ENCODE measurements at places on chromosomes 2 and 18. TPM values are rescaled to one million over a fixed set of nuclear protein-coding genes. Genes with fewer than 3 reads are reported as not detected.

- H3K27ac ChIP-seq: no peak overlapping the region
- no peaks in the 10 kb centered on the region for H3K27me3 ChIP-seq
- H3K4me1 ChIP-seq: no peaks in the 10 kb centered on the region
- H3K36me3 ChIP-seq: no peaks in the 10 kb centered on the region
- no peak for DNase-seq
- no peak overlapping the region for H3K4me3 ChIP-seq
Measured at GRCh38 chr18:57908092-57908491, 105.0 kb upstream of the ATP8B1 start.

- H3K27me3 ChIP-seq: no peaks in the 10 kb centered on the region
- no peak for DNase-seq
- no peaks in the 10 kb centered on the region for H3K36me3 ChIP-seq
Measured at GRCh38 chr2:174931724-174932123, 73.5 kb downstream of the CHN1 start.

The AMER3 gene
- not detected for total RNA-seq

- H3K27ac ChIP-seq: no peak overlapping the region
- H3K36me3 ChIP-seq: no peaks in the 10 kb centered on the region
- DNase-seq: no peak
- H3K4me3 ChIP-seq: no peak overlapping the region
Measured at GRCh38 chr2:107807988-107808387, 18.7 kb upstream of the RGPD4 start.

The SMAD2 gene
- 353 TPM for total RNA-seq

DNA sequence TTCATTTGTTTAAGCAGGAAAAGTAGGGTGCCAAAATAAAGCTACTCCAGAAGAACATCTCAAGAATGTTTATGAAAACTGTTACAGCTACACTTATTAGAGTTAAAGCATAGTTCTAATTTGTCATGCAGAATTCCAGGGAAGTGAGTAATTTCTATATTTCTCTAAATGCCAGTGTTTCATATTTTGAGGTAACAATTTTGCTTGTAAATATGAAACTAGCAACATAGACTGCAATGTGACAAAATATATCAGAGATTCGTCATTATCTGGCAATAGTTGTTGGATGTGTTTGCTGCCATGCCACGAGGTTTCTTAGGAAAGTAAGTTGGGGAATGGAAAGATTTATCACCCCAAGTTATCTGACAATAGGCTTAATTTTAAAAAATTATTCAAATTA, 424.1 kb upstream of the ZEB2 start:
- no peak for DNase-seq
- H3K36me3 ChIP-seq: no peaks in the 10 kb centered on the region
- no peak overlapping the region for H3K27ac ChIP-seq
- H3K4me1 ChIP-seq: no peaks in the 10 kb centered on the region
- H3K4me3 ChIP-seq: no peak overlapping the region

The C18orf54 gene
- 10.9 TPM for total RNA-seq

GRCh38 chr2:222973733-222974132, 78.3 kb upstream of the KCNE4 start:
- H3K36me3 ChIP-seq: no peaks in the 10 kb centered on the region
- H3K4me3 ChIP-seq: no peak overlapping the region
- DNase-seq: no peak
- no peaks in the 10 kb centered on the region for H3K4me1 ChIP-seq
- H3K27me3 ChIP-seq: peaks cover 5% of the 10 kb centered on the region

- no peaks in the 10 kb centered on the region for H3K4me1 ChIP-seq
- no peak for DNase-seq
- H3K27ac ChIP-seq: no peak overlapping the region
- H3K27me3 ChIP-seq: no peaks in the 10 kb centered on the region
- no peaks in the 10 kb centered on the region for H3K36me3 ChIP-seq
Measured at GRCh38 chr18:77777163-77777562, 527.5 kb downstream of the GALR1 start.

The GCG gene
- total RNA-seq: not detected

DNA sequence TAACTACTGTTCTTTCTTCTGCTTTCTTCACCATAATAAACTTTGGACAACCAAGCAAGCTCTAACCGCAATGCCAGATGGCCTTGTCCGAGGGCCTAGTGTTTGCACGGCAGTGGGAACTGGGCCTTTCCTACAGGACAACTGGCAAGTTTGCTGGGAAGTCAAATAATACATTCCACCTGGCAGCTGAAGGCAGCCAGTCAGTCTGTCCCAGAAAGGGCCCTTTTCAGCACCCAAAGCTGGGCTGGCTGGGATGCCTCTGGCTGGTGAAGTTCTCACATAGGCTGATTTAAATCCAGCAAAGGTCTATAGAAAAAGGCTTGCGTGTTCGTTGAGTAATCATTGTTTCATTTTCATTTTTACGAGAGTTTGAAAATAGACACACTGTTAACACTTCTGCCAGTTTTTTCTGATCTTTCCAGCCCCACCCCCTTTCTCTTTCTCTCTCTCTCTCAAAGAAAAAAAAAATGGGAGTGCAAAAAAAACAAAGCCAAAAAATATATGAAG, 110.0 kb upstream of the EPAS1 start:
- H3K4me1 ChIP-seq: peaks cover 17% of the 10 kb centered on the region
- H3K27ac ChIP-seq: peak overlapping the region; percentile 87
- peaks cover 3% of the 10 kb centered on the region for H3K36me3 ChIP-seq
- H3K27me3 ChIP-seq: no peaks in the 10 kb centered on the region
- H3K4me3 ChIP-seq: peak overlapping the region; percentile 50
- peak; percentile 26 for DNase-seq

The UGP2 gene
- total RNA-seq: 90.8 TPM

The FHOD3 gene
- total RNA-seq: not detected

DNA sequence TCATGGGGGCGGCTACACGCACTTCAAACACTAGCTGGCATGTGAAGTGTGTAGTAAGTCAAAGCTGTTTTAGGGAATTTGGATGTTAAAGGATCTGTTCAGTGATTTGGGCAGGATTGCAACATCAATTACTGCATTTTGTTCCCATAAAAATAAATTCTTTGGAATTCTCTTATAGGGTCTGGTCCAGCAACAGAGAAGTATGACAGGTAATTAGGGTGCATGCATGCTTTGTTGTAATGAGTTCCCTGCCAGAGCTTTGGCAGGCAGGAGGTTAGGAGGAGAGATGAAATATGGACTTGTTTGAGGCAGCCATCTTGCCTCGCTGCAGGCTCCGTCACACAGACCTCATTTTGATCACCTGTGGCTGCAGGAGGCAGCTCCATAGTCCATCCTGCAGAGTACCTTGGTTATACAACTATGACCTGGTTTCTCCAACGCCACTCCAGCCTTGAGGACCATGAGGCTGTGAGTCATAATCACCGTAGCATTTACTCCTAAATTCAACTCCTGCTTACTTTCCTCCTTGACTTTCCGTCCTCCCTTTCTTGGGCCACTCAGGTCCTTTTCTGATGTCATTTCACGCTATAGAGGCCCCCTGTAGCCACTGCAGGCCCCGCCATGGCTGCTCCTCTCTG, 26.5 kb upstream of the EML4 start:
- peaks cover 5% of the 10 kb centered on the region for H3K27me3 ChIP-seq
- peaks cover 31% of the 10 kb centered on the region for H3K4me1 ChIP-seq
- no peaks in the 10 kb centered on the region for H3K36me3 ChIP-seq
- H3K27ac ChIP-seq: no peak overlapping the region
- no peak overlapping the region for H3K4me3 ChIP-seq

The GPR45 gene
- total RNA-seq: not detected

The CHRNA1 gene
- not detected for total RNA-seq

DNA sequence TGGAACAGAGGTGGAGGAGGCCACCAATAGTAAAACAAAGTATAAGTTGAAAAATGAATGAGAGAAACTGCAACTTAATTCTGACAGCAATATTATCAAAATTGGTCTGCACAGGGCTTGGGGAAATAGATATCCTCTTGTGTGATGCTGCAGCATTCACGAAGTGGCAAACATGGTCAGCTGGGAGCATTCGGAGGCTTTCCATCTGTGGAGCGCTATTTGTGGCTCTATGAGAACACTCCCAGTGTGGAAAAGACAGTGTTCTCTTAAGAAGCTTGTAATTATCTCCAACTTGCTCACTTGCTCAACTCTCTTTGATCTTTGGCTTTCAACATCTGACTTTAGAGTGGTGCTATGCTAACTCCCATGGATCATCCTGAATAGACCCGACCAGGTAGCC, 3.1 kb upstream of the FLACC1 start:
- H3K36me3 ChIP-seq: peaks cover 43% of the 10 kb centered on the region
- no peak for DNase-seq
- H3K4me1 ChIP-seq: peaks cover 36% of the 10 kb centered on the region
- H3K4me3 ChIP-seq: no peak overlapping the region
- H3K27ac ChIP-seq: no peak overlapping the region
- no peaks in the 10 kb centered on the region for H3K27me3 ChIP-seq

DNA sequence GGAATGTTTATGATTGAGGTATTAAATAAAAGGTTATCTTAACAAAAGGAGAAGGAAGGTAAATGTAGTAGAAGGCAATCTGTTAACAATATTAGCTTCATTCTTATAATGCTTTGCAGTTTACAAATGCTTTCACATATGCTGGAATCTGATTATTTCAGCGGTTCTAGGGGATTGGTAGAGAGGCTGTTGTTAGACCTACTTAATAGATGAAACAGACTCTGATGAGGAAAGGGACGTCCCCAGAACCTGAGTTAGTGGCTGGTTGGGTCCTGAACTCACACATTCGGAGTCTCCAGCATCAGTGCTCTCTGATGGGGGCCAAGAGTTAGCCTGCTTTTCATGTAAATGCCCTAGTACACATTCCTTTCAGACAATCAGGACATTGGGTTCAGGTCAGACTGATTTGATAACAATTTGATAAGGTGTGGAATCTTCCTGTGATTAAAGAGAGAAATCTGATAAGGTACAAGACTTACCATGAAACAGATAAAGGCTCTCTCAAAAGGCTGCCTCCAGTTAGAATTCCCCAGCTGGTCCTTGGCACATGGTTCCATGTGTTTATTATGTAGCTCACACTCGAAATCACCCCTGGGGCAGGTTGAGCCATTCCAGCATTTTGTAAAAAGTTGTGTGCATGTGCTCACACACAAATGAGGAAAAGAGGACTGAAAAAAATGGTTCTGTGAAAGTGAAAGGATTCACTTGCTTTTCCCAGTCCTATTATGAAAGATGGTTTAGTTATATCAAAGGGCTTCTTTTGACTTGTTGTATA, 103.1 kb downstream of the GPD2 start:
- H3K36me3 ChIP-seq: peaks cover 17% of the 10 kb centered on the region
- no peaks in the 10 kb centered on the region for H3K27me3 ChIP-seq
- no peak overlapping the region for H3K27ac ChIP-seq
- DNase-seq: no peak

The USP34 gene
- total RNA-seq: 89.3 TPM

- no peak overlapping the region for H3K4me3 ChIP-seq
- H3K4me1 ChIP-seq: peaks cover 31% of the 10 kb centered on the region
- no peaks in the 10 kb centered on the region for H3K27me3 ChIP-seq
- DNase-seq: no peak
- peaks cover 66% of the 10 kb centered on the region for H3K36me3 ChIP-seq
- H3K27ac ChIP-seq: peak overlapping the region; percentile 62
Measured at GRCh38 chr2:159875083-159875482, 77.1 kb upstream of the CD302 start.

GRCh38 chr18:51363384-51363783, 165.9 kb upstream of the MEX3C start:
- H3K4me1 ChIP-seq: peaks cover 15% of the 10 kb centered on the region
- DNase-seq: no peak
- H3K27ac ChIP-seq: no peak overlapping the region
- H3K36me3 ChIP-seq: no peaks in the 10 kb centered on the region
- H3K4me3 ChIP-seq: no peak overlapping the region

The ALK gene
- not detected for total RNA-seq

The RAX gene
- 0.32 TPM for total RNA-seq

The SLC14A1 gene
- 6.0 TPM for total RNA-seq

DNA sequence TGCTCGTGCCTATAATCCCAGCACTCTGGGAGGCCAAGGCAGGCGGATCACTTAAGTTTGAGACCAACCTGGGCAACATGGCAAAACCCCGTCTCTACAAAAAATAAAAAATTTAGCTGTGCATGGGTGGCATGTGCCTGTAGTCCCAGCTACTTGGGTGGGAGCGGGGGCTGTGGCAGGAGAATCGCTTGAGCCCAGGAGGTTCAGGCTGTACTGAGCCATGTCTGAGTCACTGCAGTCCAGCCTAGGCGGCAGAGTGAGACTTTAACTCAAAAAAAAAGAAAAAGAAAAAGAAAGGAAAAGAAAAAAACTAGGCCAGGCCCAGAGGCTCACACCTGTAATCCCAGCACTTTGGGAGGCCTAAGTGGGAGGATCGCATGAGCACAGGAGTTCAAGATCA, 30.8 kb downstream of the TWSG1 start:
- H3K4me3 ChIP-seq: no peak overlapping the region
- H3K27me3 ChIP-seq: no peaks in the 10 kb centered on the region
- peaks cover 14% of the 10 kb centered on the region for H3K36me3 ChIP-seq
- DNase-seq: no peak
- no peaks in the 10 kb centered on the region for H3K4me1 ChIP-seq

GRCh38 chr2:219661197-219661954, 33.9 kb downstream of the SLC4A3 start:
- H3K27ac ChIP-seq: no peak overlapping the region
- peaks cover 16% of the 10 kb centered on the region for H3K27me3 ChIP-seq
- H3K36me3 ChIP-seq: no peaks in the 10 kb centered on the region

GRCh38 chr2:84494070-84494469, 22.2 kb upstream of the DNAH6 start:
- H3K27ac ChIP-seq: no peak overlapping the region
- DNase-seq: no peak
- H3K36me3 ChIP-seq: no peaks in the 10 kb centered on the region
- H3K4me3 ChIP-seq: no peak overlapping the region
- H3K4me1 ChIP-seq: peaks cover 6% of the 10 kb centered on the region
- H3K27me3 ChIP-seq: peaks cover 5% of the 10 kb centered on the region

GRCh38 chr2:158718196-158718585, 76.9 kb upstream of the DAPL1 start:
- no peaks in the 10 kb centered on the region for H3K27me3 ChIP-seq
- no peak for DNase-seq
- H3K4me1 ChIP-seq: no peaks in the 10 kb centered on the region
- H3K27ac ChIP-seq: no peak overlapping the region
- H3K36me3 ChIP-seq: no peaks in the 10 kb centered on the region

GRCh38 chr2:41602341-41602740, 445.5 kb upstream of the PKDCC start:
- no peaks in the 10 kb centered on the region for H3K4me1 ChIP-seq
- no peaks in the 10 kb centered on the region for H3K36me3 ChIP-seq
- H3K4me3 ChIP-seq: no peak overlapping the region
- H3K27me3 ChIP-seq: no peaks in the 10 kb centered on the region
- H3K27ac ChIP-seq: no peak overlapping the region
- DNase-seq: no peak
